ENCODE measurements at places on chromosomes 6 and 20.

GRCh38 chr6:43782764-43783513 is 12.9 kb downstream of the VEGFA start:
- H3K4me1 ChIP-seq: no peaks in the 10 kb centered on the region
- no peak overlapping the region for H3K27ac ChIP-seq
- H3K36me3 ChIP-seq: peaks cover 58% of the 10 kb centered on the region
- DNase-seq: no peak
- no peak overlapping the region for H3K4me3 ChIP-seq

DNA sequence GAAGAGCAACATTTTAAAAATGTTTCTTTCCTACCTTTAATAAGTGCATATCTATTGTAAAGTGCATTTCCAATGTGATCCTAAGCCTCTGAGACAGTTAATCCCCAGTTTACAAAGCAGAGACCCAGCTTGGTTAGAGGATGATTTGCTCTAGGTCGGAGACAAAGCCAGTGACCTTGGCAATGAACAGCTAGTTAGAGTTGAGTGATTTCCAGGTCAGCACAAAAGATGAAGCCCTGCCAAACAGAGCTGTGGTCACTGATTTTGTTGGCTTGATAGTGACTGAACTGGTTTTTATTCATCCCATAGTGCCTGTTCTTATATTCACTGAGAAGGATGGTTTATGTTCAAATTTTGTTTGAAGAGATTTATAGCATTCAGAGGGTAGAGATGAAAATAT is 56.6 kb upstream of the CD83 start:
- DNase-seq: no peak
- H3K27ac ChIP-seq: no peak overlapping the region
- H3K27me3 ChIP-seq: peaks cover 29% of the 10 kb centered on the region
- H3K4me1 ChIP-seq: no peaks in the 10 kb centered on the region

- no peaks in the 10 kb centered on the region for H3K4me1 ChIP-seq
- H3K4me3 ChIP-seq: no peak overlapping the region
- H3K36me3 ChIP-seq: no peaks in the 10 kb centered on the region
- no peak for DNase-seq
Measured at GRCh38 chr6:101322921-101323320, 70.6 kb upstream of the GRIK2 start.

- no peaks in the 10 kb centered on the region for H3K36me3 ChIP-seq
- no peak for DNase-seq
- no peak overlapping the region for H3K4me3 ChIP-seq
- H3K27me3 ChIP-seq: peaks cover 8% of the 10 kb centered on the region
- H3K4me1 ChIP-seq: no peaks in the 10 kb centered on the region
- H3K27ac ChIP-seq: no peak overlapping the region
Measured at GRCh38 chr6:71015392-71015791, 58.5 kb upstream of the B3GAT2 start.

GRCh38 chr6:91751526-91751925 is 1164.7 kb upstream of the MAP3K7 start:
- H3K4me3 ChIP-seq: no peak overlapping the region
- no peak for DNase-seq
- H3K4me1 ChIP-seq: no peaks in the 10 kb centered on the region
- no peak overlapping the region for H3K27ac ChIP-seq

DNA sequence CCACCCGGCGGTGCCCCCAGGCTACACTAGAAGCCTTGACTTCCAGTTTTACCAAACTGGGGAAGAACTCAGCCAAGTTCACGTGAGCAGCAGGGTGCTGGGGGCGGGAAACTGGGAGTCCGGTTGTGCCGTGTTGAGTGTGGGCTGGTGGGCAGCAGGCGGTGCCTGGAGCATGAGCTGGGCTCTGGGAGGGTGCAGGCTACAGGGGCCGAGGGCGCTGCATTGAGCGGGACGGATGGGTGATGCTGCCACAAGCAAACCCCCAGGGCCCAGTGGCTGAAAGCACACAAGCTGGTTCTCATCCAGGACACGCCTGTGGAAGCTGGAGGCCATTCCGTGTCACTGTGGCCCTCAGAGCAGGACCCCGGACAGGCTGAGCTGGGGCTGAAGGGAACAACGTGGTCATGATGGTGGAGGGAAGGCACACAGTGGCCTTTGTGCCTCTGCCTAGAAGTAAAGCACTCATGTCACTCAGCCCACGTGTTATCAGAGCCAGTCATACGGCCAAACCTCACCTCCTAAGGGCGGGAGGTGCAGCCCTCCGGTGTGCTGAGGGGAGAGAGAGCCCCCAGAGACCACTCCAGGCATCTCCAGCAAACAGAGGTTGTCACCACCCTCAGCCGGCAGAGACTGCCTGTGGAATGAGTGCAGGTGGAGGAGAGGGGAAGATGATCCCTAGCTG is 29.5 kb downstream of the RBM38 start:
- no peaks in the 10 kb centered on the region for H3K36me3 ChIP-seq
- H3K27ac ChIP-seq: no peak overlapping the region
- H3K27me3 ChIP-seq: no peaks in the 10 kb centered on the region
- H3K4me3 ChIP-seq: no peak overlapping the region

DNA sequence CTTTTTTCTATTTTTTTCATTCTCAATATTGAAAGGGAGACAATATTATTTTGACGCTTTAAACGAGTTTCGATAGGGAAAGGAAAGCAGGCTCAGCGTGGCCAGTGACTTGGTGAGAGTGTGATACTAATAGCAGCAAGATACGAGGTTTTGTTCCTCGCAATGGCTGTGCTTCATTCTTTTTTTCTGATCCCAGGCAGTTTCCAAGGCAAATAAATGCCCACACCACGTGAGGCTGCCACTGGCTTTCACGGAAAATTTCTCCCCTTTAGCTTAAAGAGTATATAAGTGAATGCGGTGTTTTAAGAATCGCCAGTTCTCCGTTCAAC is 196.4 kb upstream of the ZNF184 start:
- H3K36me3 ChIP-seq: peaks cover 2% of the 10 kb centered on the region
- peak overlapping the region; percentile 56 for H3K4me3 ChIP-seq

- DNase-seq: no peak
- no peak overlapping the region for H3K4me3 ChIP-seq
- H3K4me1 ChIP-seq: peaks cover 22% of the 10 kb centered on the region
- no peaks in the 10 kb centered on the region for H3K36me3 ChIP-seq
- peaks cover 2% of the 10 kb centered on the region for H3K27me3 ChIP-seq
- H3K27ac ChIP-seq: peak overlapping the region; percentile 2
Measured at GRCh38 chr6:21265730-21266044, 327.9 kb upstream of the SOX4 start.

GRCh38 chr6:138869398-138869797 is 73.5 kb downstream of the ECT2L start:
- H3K27ac ChIP-seq: no peak overlapping the region
- H3K27me3 ChIP-seq: no peaks in the 10 kb centered on the region
- no peaks in the 10 kb centered on the region for H3K36me3 ChIP-seq
- peaks cover 22% of the 10 kb centered on the region for H3K4me1 ChIP-seq
- H3K4me3 ChIP-seq: no peak overlapping the region

DNA sequence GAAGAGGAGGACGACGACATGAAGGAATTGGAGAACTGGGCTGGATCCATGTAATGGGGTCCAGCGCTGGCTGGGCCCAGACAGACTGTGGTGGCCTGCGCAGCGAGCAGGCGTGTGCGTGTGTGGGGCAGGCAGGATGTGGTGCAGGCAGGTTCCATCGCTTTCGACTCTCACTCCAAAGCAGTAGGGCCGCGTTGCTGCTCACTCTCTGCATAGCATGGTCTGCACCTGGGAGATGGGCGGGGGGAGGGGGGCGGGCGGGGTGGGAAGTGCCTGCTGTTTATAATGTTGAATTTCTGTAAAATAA is 42.3 kb downstream of the CHMP4B start:
- peaks cover 55% of the 10 kb centered on the region for H3K36me3 ChIP-seq
- H3K4me3 ChIP-seq: peak overlapping the region; percentile 2
- peaks cover 53% of the 10 kb centered on the region for H3K4me1 ChIP-seq
- peak; percentile 58 for DNase-seq

DNA sequence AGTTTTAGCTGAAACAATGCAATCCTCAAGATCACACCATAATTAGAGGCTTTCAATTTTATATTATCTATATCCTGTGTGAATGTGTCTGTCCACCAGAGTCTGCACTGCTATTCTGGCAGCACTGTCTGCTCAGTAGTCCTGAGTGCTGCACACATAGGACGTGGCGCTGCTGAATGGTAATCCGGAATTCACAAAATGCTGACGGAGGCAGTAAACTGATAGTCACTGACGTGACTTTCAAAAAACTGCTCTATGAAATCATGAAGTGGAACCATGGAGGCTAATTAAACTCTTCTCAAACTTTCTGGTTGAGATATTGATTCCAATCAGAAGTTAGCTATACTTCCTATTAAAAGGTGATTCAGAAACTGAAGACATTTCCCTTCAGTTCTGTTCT is 190.8 kb upstream of the NOX3 start:
- H3K4me1 ChIP-seq: peaks cover 5% of the 10 kb centered on the region
- H3K27ac ChIP-seq: no peak overlapping the region
- H3K36me3 ChIP-seq: no peaks in the 10 kb centered on the region
- no peak for DNase-seq

DNA sequence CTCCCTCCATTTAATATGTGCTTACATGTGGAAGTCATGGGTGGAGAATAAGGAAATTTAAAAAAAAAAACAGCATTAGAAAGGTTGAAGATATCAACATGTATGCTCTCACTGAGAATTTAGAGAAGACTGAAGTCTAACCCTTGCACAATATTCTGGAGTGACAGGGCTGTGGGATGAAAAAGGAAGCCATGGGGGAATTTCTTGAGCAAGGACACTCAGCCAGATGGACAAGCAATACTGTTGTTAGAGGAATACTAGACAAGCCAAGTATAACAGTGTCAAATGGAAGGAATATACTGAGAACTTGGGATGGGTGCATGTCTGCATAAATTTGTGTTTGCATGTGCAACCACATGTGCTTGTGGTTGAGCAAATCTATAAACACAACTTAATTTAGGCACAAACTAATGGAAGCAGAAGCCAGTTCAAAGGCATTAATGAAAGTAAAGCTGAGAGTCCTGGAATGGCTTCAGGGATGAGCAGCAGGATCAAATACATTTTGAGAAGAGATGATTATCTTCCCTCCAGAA is 119.7 kb downstream of the ADGRB3 start:
- no peak for DNase-seq
- no peaks in the 10 kb centered on the region for H3K4me1 ChIP-seq
- no peaks in the 10 kb centered on the region for H3K27me3 ChIP-seq
- no peak overlapping the region for H3K4me3 ChIP-seq
- H3K27ac ChIP-seq: no peak overlapping the region
- no peaks in the 10 kb centered on the region for H3K36me3 ChIP-seq

- peaks cover 20% of the 10 kb centered on the region for H3K36me3 ChIP-seq
- H3K4me1 ChIP-seq: peaks cover 85% of the 10 kb centered on the region
- peak overlapping the region; percentile 24 for H3K27ac ChIP-seq
Measured at GRCh38 chr20:50919567-50919966, 11.7 kb downstream of the ADNP start.

DNA sequence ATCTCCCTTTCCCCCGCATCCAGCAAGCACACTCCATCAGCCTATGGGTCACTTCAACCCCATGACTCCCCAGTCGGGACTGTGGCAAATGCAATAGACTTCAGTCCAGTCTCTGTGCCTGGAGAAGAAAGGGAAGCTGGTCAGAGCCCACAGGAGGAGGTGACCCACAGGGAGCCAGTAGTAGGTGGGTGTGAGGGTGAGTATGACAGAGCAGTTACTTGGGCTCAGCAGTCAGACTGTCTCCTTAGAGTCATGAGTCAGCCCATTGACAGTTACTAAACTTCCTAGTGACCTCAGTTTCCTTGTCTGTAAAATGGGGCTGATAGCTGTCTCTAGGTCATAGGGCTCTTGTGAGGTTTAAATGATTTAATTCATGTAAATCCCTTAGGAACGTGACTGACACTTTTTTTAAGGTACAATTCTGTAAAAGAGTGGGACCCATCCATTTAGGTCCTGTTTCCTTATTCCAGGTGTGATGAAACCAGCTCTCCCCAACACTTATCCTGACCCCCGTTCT is 33.9 kb upstream of the HLA-C start:
- peaks cover 3% of the 10 kb centered on the region for H3K4me1 ChIP-seq
- H3K27ac ChIP-seq: no peak overlapping the region
- H3K4me3 ChIP-seq: no peak overlapping the region
- H3K27me3 ChIP-seq: peaks cover 14% of the 10 kb centered on the region
- H3K36me3 ChIP-seq: no peaks in the 10 kb centered on the region

DNA sequence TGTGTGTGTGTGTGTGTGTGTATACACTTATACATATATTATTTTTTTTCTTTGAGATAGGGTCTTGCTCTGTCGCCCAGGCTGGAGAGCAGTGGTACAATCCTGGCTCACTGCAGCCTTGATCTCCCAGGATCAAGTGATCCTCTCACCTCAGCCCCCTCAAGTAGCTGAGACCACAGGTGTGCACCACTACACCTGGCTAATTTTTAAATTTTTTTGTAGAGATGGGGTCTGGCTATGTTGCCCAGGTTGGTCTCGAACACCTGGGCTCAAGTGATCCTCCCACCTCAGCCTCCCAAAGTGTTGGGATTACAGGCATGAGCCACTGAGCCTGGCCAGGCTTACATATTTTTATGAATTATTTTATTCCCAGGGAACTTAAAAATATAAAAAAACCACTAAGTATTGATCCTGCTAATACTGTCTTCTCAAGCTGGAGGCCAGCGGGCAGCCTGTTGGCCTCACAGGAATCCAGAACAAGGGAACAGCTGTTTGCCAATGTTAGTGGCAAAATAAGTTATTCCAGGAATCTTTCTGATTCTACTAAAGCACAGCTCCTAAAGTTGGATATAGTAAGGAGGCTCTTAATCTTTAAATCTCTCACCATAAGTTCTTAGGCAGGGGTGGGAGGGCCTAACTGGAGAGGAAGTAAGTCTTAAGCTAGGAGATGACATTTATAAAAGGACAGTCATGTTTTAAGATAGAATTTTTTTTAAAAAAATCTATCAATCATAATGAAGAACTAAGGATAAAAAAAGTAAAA is 135.5 kb upstream of the NUP153 start:
- H3K4me3 ChIP-seq: no peak overlapping the region
- no peak for DNase-seq
- H3K27ac ChIP-seq: no peak overlapping the region

DNA sequence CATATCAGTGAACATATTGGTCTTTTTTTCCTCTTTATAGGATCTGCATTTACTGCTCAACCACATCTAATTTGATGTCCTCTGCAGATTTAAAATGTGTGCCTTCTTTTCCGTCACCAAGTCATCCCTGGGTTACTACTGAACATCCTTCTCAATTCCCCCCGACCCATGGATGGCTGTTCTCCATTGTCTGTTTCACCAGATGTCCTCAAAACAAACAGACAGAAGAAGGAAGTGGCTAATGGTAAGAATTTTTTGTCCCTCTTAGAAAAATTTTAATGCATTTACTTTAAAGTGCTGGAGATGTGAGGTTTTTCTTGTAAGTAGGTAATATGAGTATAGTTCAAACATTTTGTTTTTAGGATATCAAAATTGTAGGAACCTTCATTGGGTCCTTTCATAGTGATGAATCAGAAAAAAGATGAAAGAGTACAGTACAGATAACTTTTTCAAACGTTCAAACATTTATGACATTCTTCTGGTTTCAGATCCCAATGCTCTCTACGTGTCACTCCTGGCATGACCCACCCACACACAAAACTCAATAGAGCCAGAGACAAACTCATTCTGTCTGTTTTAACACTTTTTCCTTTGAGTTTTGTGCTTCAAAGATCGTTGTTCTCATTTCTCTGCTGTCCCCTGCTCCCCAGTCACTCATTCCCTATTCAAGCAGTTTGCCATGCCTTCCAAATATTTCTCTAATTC is 276.4 kb downstream of the PRL start:
- no peak overlapping the region for H3K4me3 ChIP-seq
- no peak overlapping the region for H3K27ac ChIP-seq
- no peak for DNase-seq
- no peaks in the 10 kb centered on the region for H3K36me3 ChIP-seq
- no peaks in the 10 kb centered on the region for H3K27me3 ChIP-seq

- H3K4me3 ChIP-seq: no peak overlapping the region
- no peaks in the 10 kb centered on the region for H3K4me1 ChIP-seq
- no peaks in the 10 kb centered on the region for H3K27me3 ChIP-seq
- H3K27ac ChIP-seq: no peak overlapping the region
Measured at GRCh38 chr20:1177680-1178079, 7.1 kb downstream of the TMEM74B start.
